ENCODE measurements at places on chromosomes 6 and 20. TPM values are rescaled to one million over a fixed set of nuclear protein-coding genes. Genes with fewer than 3 reads are reported as not detected.

The GTF3C6 gene
- 77.0 TPM for total RNA-seq

The LY6G6F gene
- total RNA-seq: not detected

The ISM1 gene
- not detected for total RNA-seq

The MCUR1 gene
- total RNA-seq: 7.8 TPM

The ADAM33 gene
- total RNA-seq: 145 TPM

All from fibroblast of the aortic adventitia (primary cell).